Pericardium fibroblast (primary cell): ENCODE measurements at places on chromosomes 2 and 18. TPM values are rescaled to one million over a fixed set of nuclear protein-coding genes. Genes with fewer than 3 reads are reported as not detected.

Gene POTEI
- total RNA-seq = not detected in 2 replicates

Gene PLCD4
- total RNA-seq = 0.94 and 2.7 TPM in 2 replicates

Gene PLEK
- total RNA-seq = not detected in 2 replicates

Gene KIAA2012
- not detected in 2 replicates for total RNA-seq

Gene CTAGE1
- under 0.01 TPM in 1 of 2 replicates, not detected in the other for total RNA-seq

Gene CHAC2
- 0.09 and 2.7 TPM in 2 replicates for total RNA-seq

Gene UGT1A4
- not detected in 2 replicates for total RNA-seq

Gene ADAM23
- 1.1 and 1.5 TPM in 2 replicates for total RNA-seq

Gene FMNL2
- 12.4 and 16.5 TPM in 2 replicates for total RNA-seq

Gene RGPD3
- total RNA-seq = 0.43 and 0.47 TPM in 2 replicates
